ENCODE measurements at places on chromosomes 2 and 18.
A peak's percentile ranks its signal among the peaks of the same experiment; 100 is the strongest.

DNA sequence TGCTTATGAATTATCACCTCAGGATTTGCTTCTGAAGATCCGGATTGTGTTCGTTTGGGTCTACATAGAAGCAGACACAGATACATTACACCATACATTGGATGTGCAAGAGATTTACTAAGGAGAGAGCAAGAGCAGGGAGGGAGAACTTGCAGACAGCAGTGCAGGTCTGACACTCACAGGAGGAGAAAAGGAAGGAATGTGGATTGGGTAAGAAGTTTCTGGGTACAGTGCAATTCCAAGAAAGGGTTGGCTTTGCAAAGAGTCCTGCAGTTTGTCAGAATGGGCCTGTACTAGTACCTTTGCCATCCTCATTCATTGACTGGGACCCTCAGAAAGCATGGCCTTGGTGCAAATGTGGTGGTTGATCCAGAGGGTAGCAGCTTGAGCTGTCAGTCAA lies 4.8 kb upstream of the THOC1 start:
- DNase-seq: no peak

DNA sequence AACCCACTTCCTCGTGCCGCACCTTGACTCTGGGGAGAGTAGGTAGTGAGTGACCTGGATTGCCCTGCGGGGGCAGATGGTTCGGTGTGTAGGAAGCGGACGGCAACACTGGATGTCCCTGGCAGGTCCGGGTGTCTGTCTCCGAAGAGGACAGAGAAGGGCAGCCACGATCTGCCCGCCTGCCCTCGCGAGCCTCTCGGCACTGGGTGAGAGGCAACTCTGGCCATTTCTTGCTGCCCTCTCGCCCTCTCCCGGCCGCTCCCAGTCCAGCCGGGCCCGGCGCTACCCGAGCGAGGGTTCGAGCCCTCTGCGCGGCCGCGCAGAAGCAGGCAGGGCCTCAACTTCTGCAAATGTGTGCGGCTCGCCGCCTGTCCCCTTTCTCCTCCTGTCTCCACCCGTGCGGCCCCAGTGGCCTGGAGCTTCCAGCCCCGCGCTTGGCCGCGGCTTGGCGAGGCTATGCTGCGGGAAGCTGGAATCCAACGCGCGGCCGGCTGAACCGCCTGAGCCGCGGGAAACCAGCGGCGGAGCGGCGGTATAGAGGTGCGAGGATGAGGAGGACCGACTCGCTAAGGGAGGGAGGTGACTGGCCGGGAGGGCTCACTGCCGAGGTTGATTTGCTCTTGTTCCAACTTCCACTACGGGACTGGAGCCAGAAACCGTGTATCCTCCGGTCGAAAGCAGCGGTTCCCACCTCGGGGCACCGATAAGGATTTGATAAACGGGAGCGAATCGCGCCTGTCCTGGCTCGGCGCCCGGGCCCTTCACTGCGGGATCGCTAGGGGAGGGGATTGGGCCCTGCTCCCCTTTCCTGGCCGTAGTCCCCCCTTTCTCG lies 1.5 kb downstream of the EPAS1 start:
- no peak for DNase-seq

DNA sequence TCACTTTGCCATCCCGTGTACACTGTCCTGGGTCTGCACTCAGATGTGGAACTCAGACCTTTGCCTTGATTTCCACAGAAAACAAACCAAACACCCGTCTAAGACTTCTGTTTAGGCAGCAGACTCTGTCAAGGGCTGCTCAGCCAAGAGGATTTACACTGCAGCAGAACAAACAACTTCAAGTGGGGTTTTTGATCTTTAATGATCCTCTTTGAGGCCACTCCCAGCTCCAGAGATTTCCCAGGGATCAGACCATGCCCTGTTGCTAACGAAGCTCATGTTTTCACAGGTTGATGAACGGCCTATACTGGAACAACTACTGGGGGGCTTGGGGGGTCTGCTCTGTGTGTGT lies 52.5 kb upstream of the LGALSL start:
- DNase-seq: peak; percentile 33

DNA sequence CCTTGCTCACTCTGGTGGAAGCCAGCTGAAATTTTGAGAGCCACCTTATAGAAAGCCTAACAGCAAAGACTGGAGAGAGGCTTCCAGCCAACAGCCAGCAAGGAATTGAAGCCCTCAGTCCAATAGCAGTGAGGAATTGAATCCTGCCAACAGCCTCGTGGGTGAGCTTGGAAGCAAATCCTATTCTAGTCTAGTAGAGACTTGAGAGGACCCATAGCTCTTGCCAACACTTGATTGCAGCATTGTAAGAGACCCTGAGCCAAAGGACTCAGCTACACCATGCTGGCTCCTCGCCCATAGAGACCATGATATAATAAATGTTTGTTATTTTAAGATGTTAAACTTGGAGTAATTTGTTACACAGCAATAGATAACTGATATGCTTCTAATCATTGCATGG lies 403.0 kb upstream of the TNP1 start:
- DNase-seq: no peak

DNA sequence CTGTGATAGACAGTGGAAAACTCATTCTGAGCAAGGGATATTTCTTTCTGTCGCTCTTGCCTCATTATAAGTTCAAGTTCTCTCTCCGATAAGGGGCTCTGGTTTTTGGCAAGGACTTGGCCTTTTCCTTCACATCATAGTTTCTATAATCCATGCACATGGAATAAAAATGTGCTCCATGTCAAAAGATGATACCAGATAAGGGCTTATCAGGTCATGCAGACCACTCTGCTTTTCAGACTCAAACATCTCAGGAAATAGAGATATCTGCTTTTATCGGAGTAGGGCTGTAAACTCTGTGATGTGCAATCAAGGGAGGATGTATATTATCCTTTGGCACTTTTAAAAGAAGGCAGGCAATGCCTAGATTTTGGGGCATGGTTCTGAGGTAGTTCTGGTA lies 45.0 kb upstream of the DARS1 start:
- no peak for DNase-seq

DNA sequence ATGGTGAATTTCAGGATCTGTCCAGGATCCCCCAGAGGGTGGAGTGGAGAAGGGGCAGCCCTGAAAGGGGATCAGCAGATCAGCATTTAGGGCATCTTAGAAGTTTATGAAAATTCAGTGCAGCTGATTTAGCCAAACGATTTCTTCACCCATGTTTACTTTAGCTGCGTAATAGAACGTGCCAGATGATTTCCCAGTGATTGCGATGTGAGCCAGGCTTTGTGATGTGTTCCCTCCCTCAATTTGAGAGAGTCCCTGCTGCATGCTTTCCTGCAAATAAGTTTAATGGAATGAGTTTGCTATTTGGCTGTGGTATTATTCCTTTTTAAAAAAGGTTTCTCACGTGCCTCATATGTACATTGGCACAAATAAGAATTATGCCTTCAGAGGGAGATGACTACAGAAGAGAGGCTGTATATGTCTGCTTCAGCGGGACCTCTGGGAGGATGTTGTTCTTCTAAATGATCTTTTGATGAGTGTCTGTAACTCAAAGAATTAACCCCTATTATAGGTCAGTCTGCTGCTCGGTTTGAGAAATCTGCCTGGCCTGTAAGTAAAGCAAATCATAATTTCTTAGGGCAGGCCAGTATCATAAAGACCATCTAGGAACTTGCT lies 111.9 kb downstream of the MRO start:
- peak; percentile 15 for DNase-seq

GRCh38 chr2:35033748-35034147 lies 1321.8 kb upstream of the CRIM1 start:
- DNase-seq: no peak

GRCh38 chr2:231791107-231791506 lies 4.9 kb downstream of the COPS7B start:
- no peak for DNase-seq

DNA sequence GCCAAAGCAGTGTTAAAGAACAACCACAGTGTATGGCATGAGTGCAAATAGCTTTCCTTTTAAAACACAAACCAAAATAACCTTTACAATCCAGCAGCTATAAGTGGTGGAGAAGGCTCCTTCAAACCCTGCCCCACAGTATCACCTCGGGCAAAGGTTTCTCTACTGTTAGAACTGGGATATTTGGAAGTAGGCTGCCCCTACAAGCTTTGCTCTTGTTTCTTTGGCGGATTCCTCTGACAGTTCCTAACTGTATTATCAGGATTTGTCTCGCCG lies 214.8 kb downstream of the ZNF521 start:
- no peak for DNase-seq

GRCh38 chr18:31573051-31573450 lies 18.6 kb upstream of the TTR start:
- no peak for DNase-seq

GRCh38 chr18:5717256-5717655 lies 173.5 kb upstream of the EPB41L3 start:
- no peak for DNase-seq

DNA sequence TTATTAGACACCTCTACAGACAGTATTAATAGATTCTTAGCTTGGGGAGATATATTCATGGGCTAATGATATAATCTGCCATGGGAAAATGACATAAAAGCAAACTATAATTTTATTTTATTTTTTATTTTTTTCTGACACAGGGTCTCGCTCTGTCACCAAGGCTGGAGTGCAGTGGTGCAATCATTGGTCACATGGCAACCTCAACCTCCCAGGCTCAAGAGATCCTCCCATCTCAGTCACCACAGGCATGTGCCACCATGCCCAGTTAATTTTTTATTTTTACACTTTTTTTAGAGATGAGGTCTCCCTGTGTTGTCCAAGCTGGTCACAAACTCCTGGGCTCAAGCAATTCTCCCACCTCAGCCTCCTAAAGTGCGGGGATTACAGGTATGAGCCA lies 39.3 kb downstream of the RTN4 start:
- DNase-seq: no peak

GRCh38 chr2:71773218-71773617 lies 319.9 kb downstream of the DYSF start:
- no peak for DNase-seq

DNA sequence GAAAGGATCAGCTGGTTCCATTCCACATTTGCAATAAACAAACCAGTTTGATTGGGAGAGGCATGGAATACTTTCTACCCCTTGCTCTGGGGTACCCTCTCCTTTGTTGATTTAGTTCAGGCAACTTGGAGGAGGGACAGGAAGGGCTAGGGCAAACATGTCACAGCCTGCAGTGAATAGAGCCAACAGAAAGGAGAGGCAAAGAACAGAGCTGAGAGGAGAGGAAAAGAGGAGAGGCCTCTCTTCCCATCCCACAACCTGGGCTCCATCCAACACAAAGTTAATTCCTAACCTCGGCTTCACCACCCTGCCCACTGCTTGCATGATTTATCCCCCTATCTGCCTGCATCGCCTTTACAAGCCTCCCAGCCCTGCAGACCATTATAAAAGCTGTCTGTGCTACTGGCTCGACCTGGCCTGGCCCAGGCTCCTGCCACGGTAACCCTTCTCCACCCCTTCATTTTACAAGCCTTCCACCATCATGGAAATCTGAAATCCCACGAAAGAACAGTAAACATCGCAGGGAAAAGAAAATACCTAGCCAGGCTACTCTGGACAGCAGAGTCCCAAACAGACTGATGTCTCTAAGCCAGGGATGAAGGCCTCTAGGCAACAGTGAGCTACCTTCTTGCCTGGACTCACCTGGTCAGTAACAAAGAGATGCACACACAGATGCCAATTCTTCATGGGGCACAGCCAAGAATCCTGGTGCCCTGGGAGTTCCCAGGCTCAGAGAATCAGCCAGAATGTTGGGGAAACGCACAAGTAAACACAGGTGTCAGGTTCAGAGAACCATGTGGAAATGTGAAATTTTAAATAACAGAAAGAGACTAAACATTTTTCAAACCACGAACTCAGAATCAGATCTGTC lies 43.6 kb downstream of the NHEJ1 start:
- no peak for DNase-seq

DNA sequence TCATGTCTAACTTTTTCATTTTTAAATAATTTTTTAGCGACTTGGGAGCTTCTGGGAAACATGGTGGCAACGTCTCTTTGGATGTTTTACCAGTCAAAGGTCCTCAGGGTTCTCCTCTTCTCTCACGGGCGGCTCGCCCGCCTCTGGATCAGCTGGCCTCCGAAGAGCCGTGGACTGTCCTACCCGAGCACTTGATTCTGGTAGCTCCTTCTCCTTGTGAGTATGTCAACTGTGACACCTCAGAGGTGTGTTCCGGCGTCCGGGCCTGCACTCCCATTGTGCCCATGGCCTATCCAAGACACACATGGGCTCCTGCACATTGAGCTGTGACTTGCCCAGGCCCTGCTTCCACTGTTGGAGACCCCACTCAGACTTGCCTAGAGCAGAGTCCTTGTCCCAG lies 104.3 kb downstream of the CEP192 start:
- no peak for DNase-seq

DNA sequence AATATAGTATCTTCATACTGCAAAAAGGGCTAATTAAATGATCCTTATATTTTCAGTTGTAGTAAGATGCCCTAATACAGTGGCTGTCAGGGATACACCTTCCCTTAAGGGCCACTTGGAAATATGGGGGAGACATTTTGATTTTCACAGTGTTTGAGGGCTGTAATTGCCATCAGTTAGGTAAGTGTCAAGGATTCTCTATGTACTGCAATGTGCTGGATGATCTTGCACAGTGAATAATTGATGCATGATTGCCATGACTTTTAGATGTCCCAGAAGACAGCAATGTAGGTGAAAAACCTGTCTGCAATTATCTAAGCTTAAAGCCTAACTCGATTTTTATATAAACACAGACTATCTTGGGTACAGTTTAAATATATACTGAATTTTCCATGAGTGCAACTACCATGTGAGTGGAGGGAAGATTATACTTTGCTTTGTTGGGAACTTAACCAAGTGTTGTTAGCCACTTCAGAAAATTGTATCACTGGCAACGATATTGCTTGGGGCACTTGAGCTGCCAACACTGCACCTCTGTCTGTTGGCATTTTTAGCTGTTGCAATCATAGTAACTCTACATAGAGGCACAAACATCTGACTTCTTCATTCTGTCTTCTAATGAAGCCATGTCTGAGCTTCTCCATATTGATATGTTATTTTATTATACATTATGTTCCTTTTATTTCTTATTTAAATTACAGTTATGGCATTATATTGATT lies 45.2 kb downstream of the MAIP1 start:
- no peak for DNase-seq

GRCh38 chr2:236777408-236777807 lies 207.8 kb downstream of the ACKR3 start:
- DNase-seq: no peak

GRCh38 chr2:63818271-63818670 lies 23.4 kb upstream of the UGP2 start:
- no peak for DNase-seq

DNA sequence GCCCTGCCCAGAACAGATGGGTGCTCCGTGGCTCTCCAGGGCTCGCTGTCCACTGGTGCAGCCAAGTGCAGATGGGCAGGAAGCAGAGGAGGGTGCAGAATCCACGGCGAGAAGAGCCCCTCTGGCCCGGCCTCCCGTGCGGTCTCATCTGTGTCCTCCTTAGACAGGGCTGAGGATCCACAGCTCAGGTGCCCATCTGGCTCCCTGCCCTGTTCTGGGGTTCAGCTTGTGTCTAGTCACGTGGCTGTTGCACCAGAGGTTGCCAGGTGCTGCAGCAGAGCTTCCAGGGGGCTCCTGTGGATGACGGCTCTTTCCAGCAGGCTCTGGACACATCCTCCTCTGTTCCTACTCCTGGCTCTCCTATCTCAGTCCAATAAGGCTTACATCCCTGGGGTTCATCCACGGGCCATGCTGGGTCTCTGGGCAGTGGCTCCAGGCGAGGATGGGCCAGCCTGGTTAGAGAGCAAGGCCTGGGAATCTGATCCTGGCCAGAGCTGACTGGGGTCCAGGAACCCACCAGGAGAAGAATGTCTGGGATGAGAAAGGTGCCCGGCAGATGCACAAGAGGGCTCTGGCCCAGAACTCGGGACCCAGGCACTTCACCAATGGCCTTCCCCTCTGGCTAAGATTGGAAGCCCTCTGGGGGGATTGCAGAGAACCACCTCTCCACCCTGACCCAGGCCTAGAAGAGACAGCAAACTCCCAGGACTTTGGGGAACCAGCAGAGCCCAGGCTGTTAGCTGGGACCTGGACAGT lies 116.3 kb upstream of the ID2 start:
- no peak for DNase-seq
